ENCODE measurements at places on chromosomes 6 and 20.
A peak's percentile ranks its signal among the peaks of the same experiment; 100 is the strongest.

DNA sequence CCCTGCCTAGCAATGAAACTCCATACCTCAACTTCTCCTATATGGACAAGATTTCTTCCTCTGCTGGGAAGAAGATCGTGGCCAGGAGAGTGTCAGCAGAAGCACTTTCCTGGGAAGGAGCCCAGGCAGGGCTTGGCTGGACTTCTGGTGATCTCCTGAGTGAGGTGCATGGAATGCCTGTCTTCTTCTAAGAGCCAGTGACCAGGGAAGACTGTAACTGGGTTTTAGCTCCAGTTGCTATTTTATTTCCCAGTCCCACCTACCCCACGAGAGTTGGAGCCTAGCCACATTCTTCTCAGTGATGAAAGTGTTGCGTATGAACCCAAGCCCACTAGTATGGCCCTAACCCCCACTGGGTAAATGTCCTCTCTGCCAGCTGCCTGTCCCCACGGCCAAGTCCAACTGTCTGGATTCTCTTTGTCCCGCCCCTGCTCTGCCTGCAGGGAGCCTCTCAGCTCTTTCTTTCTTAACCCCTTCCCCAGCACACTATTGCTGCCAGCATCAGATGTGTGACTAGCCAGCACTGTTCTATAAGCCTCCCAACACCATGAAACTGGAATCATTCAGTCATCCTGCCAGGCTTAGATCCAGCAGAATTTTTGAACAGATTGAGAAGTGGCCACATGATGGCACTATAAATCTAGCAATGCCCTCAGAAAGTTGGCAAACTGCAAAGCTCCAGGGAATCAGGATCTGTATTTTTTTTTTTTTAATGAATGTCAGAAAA, 69.8 kb upstream of the FAM184A start:
- peak; percentile 67 for DNase-seq

DNA sequence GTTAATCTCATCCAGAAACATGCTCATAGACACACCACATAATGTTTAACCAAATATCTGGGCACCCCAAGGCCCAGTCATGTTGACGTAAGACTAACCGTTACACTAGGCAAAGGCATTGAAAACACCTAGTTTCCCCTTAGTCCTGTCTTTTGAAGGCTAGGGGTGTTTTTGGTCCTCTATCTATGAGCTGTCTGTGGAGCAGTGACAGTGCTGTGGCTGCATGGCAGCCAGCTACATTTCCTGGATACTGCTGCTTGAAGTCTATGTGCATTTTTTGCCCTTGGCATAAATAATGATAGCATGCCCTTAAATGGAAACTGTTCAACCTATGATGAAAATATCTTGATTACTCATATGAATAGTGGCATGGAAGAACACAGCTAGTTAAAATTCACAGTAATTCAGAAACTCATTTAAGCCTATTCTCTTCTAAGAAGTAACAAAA, 18.6 kb downstream of the FARS2 start:
- DNase-seq: no peak

DNA sequence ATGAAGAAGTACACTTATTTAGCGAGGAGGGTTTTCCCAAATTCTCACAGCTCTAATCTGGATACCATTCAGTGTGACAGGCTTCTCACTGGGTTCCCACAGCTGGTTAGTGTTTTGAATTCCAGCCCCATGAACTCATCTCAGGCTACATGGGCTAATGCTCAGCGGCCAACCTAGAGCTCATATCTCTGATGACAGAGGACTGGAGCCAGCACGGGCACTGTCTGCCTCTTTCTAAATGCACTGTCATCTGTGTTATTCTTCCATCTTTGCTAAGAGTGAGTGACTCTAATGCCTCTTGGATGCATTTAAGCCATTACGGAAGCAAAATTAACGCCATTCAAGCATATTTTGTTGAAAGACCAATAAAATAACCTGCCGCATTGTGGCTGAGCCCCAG, 308.9 kb upstream of the JAG1 start:
- no peak for DNase-seq

DNA sequence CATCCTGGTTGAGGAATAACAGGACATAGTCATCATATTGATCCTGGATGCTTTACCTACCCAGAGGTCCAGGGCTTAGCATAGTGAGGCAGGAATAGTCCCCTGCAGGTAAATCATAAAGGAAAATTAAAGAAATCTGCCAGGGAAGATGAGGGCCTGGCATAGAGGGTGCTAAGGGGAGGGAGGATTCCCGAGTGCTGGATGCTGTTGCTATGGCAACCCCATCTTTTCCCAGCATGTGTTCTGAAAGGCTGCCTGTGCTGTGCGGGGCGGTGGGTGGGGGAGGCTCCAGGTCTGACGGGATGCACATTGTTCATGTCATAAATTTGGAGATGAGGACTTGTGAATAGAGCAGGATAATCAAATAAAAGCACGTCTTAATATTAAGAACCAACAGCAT, 212.6 kb upstream of the PCSK2 start:
- DNase-seq: no peak

DNA sequence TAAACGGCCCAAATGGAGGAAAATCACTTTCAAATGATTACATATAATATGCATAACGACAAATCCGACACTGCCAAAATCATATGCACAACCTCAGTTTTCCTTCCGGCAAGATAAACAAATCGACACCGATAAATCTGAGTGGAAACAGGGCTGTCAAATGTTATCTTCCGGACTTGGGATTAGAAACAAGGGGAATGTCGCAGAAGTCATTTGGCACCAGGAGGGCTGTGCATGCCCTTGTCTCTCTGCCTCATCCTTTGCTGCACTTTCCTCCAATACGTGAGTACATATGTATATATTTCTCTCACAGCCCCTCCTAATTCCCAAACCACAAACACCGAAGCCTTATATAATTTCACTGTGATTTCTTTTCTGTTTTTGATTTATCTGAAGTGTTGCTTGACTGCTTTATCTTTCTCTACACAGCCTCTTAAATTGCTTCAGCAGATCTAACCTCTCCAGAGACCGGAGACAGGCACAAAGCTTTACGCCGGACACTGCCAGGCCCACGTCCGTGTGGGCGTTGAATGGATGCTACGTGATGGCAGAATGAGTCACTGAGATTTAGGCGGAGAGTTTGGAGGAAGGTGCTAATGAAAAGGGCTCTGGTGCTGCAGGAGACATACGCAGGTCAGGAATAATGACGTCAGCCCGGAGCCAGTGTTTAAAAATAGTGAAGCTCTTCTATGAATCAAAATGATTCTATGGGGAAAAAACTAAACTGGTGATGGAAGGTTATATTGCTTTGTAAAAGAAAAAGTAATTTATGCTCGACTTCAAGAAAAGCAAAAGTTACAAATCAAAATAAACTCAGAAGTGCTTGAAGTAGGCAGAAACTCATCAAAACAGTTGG, 21.0 kb upstream of the PRELID3B start:
- no peak for DNase-seq

- DNase-seq: peak; percentile 43
Observed at GRCh38 chr20:32231847-32232246, 24.2 kb downstream of the POFUT1 start.

DNA sequence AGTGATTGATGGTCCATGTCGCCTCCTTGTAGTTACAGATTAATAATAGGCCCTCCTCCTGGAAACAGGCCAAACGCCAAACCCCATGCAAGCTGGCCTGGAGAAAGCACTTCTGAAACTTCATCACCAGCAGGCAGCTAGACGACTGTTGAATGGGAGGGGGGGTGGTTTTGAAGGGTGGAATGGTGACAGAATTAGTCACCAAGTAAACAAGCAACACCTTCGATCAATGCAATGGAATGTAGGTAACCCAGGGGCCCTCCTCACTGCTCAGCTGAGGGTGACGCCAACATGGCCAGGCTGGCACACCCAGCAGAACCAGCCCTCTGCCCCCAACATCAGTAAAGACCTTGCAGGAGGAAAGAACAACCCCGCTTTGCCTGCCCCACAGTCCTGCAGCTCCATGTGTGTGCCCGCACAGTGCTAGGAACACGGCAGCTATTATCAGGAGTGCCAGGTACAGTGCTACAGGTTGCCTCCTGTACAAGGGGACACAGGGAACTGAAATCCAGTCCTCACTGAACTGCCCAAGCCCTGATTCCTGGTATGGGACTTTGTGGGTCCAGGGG, 2.7 kb downstream of the BCAS1 start:
- DNase-seq: no peak

DNA sequence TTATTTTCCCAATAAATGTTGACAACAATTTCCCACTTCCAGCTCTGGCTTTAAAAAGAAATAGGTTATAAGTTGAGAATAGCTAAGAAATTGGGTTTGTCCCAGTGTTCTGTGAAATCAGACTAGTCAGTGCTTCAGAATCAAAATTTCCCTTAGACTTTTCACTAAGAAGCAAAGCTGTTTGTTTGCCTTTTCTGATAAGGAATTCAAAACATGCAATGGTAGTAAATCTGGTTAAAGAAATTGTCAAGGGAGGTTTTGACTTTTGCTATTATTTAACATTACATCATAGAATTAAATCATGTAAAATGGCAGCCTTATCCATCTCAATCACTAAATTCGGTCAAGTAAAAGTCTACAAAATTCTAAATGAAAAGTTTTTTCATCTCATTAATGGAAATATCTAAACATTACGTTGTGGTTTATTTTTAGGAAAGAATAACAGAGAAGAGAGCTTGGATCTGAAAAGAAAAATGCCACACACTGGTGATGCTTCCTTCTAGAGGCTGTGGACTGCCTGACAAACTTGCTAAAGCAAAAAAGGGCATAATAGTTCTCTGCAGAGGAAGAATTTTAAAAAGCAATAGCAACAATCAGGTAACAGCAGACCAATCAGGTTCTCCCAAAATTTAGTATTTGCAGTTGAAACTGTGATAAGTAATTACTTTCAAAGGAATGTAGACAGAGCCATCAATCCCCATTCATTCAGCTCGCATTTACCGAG, 36.4 kb downstream of the PLAGL1 start:
- no peak for DNase-seq

GRCh38 chr20:23341073-23341472, 9.5 kb upstream of the NXT1 start:
- DNase-seq: no peak

DNA sequence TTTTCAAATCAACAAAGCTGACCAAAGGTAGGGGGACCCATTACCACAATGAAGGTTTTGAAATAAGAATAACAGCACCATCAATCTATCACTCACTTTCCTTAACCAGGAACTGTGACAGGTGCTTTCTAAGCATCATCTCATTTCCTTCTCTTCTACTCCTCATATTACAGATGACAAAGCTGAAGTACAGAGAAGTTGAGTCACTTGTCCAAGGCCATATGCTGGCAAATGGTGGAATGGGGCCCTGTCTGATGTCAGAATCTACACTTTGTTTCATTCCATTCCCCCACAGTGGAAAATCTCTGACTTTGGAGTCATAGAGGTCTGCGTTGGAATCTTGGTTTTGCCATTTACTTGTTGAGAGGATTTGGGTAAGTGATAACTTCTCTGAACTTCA, 222.5 kb upstream of the LRFN2 start:
- DNase-seq: no peak

- DNase-seq: no peak
Observed at GRCh38 chr6:126541806-126542491, 202.0 kb downstream of the CENPW start.

GRCh38 chr6:143804835-143805239, 38.3 kb upstream of the LTV1 start:
- peak; percentile 12 for DNase-seq

- DNase-seq: peak; percentile 87
Observed at GRCh38 chr6:43181942-43182860, at the start of gene CUL9. Gene CUL9, plus strand, starts transcription at chr6:43182196. Its CDS starts 2,115 bp downstream, at chr6:43184311.

- DNase-seq: no peak
Observed at GRCh38 chr6:88236612-88237360, 70.6 kb upstream of the CNR1 start.

- DNase-seq: peak; percentile 87
Observed at GRCh38 chr6:125746731-125747588, 2.5 kb upstream of the HEY2 start.

DNA sequence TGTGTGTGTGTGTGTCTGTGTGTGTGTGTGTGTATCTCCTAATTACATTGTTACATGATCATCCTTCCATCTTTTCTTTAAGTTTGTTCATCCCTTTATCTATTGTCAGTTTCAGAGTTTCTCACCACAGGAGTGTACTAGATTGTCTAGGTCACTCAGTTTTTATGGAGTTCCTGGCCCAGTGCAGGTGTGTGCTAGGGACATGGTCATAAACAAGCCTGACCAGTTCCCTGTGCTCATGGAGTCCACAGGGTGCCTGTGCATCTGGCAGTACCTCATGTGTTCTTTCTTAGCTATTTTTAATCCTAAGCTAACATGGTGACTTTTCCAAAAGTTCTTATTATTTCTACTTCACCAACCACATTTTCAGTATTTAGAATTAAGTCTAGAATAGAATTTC, 43.9 kb downstream of the PHACTR2 start:
- DNase-seq: no peak

- DNase-seq: no peak
Observed at GRCh38 chr6:133947302-133947900, 5.6 kb upstream of the TBPL1 start.

GRCh38 chr6:93676581-93676980, 257.2 kb upstream of the EPHA7 start:
- no peak for DNase-seq

DNA sequence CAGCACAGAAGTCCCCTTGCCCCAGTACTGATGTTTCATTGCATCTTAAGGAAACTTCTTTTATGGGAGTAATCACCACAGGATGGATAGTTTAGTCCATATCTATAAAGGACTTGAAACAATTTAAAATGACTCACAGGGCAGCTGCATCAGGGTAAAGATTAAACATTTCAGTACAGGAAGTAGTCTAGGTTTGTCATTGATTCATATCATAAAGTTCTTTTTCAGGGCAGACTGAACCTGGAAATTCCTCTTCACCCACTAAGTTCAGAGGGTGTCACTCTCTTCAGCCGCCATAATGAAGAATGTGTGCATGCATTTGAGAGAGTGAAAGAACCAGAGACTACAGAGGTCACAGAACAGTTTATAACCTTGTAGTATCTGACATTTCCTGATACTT, 296.3 kb upstream of the JAG1 start:
- DNase-seq: no peak
